ENCODE measurements at places on chromosomes 3 and 15.

- DNase-seq, result no peak
These were observed 18.0 kb downstream of the PLA2G4F start for GRCh38 chr15:42138411-42138810.

- peak; percentile 81 for DNase-seq
These were observed 881.8 kb upstream of the NR2F2 start for GRCh38 chr15:95448531-95449229.

DNA sequence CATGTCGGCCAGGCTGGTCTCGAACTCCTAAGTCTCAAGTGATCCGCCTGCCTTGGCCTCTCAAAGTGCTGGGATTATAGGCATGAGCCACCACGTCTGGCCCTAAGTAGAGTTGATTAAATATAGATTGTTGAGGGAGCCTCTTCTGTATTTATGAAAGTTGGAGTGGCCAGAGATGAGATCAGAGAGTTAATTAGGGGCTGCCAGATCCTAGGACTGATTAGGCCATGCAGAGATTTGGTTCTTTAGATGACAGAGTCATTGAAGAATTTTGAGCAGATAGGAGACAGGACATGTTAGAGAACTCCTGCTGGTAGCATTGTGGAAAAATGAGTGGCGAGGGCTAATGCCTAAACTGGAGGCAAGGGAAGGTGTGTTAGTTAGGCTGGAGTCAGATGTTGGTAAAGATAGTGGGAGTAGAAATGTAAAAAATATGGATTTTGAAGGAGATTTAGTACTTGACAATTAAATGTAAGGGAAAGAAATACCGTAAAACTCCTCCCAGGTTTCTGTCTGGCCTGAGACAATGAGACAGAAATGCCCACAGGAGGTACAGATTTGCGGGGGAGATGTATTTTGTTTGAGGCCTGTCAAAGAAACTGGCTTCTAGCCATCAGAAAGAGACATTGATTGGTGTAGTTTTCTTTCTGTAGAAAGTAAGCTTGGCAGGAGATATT is 23.4 kb downstream of the SACM1L start:
- no peak for DNase-seq

- peak; percentile 24 for DNase-seq
These were observed 187.4 kb downstream of the OPA1 start for GRCh38 chr3:193780397-193780796.

DNA sequence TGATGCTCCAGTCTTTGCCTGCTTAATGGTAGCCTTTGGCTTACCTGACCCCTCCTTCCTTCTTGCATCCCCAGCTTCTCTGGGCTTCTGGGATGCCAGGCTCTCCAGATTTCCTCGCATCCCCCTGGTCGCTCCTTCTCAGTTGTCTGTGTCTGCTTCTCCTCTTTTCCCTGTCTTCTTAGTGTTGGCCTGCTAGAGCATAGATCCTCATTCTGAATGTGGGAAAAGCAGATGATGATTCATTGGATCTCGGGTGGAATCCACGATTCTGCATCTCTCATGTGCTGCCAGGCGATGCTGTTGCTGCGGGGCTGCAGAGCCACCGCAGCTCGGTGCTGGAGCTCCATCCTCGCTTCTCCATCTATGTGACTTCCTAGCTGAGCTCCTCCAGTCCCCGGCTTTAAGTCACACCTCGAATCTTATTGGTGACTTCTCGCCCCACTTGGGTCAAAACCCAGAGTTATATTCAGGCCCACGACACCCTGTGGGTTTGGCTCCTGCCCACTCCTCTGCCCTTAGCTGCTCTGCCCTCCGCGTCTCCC is 47.4 kb downstream of the CGNL1 start:
- no peak for DNase-seq

- peak; percentile 27 for DNase-seq
These were observed 4.5 kb upstream of the IQCF5 start for GRCh38 chr3:51879937-51880336.

DNA sequence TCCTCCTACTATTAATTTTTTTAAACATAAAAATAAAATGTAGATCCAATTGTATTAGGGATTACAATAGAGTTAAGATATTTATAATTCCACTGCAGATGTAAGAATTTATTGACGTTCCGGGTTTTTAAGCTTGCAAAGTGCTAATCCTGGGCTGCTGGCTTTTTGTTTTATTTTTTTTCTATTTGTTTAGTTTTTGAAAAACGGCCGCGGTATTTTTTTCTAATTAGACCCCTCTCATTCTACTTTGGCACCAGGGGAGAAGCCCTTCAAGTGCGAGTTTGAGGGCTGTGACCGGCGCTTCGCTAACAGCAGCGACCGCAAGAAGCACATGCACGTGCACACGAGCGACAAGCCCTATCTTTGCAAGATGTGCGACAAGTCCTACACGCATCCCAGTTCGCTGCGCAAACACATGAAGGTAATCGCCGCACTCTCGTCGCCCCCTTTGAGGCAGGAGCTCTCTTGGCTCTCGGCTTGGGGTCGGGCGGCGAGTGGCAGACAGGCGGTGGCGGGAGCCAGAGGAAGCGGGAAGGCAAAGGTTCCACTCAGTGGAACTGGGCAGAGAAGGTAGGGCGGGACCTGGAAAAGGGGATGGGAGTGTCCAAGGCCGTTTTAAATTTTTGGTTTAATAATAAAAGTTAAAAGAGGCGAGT is 3.2 kb downstream of the ZIC1 start:
- DNase-seq, result no peak

GRCh38 chr3:189898559-189899153 is 222.0 kb downstream of the P3H2 start:
- DNase-seq, result peak; percentile 50
